ENCODE measurements at places on chromosomes 13 and 19.

GRCh38 chr13:84640691-84641090 lies 758.4 kb upstream of the SLITRK1 start:
- no peak for DNase-seq

GRCh38 chr19:48403606-48404005 lies 10.1 kb downstream of the GRIN2D start:
- no peak for DNase-seq

- no peak for DNase-seq
These were observed 48.8 kb downstream of the KCTD15 start for GRCh38 chr19:33845498-33845897.

- no peak for DNase-seq
These were observed 219.2 kb downstream of the ENOX1 start for GRCh38 chr13:43567608-43568007.

GRCh38 chr19:4638317-4638716 lies 999 bp upstream of the TNFAIP8L1 start:
- DNase-seq = no peak

DNA sequence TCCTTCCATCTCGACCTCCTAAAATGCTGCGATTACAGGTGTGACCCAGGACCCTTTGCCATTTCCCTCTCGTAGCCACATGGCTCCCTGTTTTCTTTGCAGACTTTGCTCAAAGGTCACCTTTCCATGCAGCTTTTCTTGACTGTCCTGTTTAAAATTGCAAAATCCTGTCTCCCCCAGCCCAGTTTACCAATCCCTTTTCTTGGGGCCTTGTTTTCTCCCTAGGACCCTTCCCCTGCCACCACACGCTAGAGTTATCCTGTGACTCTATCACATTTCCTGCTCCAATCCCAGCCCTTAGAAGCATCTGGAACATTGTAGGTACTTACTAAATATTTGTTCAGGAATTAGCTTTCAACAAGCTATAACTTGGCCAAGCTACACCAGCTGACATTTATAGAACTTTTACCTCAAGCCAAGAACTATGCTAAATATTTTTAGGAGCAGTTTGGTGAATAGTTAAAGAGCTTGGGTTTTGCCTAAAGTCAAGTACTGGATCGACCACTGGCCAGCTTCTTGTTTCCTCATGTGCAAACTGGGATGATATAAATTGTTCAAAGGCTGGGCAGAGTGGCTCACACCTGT lies 9.1 kb upstream of the SERTAD3 start:
- no peak for DNase-seq

- DNase-seq = no peak
These were observed 43.9 kb upstream of the PEG3 start for GRCh38 chr19:56884441-56884840.

DNA sequence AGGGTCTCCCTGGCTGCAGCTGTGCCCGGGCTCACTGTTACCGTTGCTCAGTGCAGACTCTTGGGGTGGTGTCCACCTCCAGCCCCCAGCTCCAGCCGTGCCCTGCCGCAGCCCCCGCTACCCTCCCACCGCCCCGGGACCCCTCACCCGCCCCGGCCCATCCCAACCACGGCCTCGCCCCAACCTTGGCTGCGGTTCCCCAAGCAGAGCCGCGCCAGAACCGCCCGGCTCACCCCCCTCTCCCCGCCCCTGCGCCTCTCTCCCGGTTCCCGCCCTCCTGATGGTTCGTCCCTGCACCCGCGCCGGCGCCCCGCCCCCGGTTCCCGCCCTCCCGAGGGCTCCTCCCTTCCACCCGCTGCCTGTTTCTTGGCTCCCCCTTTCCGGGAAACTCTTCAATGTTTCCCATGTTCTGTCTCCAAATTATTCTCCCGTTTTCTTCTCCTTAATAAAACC lies 40.3 kb downstream of the ANKRD10 start:
- no peak for DNase-seq

DNA sequence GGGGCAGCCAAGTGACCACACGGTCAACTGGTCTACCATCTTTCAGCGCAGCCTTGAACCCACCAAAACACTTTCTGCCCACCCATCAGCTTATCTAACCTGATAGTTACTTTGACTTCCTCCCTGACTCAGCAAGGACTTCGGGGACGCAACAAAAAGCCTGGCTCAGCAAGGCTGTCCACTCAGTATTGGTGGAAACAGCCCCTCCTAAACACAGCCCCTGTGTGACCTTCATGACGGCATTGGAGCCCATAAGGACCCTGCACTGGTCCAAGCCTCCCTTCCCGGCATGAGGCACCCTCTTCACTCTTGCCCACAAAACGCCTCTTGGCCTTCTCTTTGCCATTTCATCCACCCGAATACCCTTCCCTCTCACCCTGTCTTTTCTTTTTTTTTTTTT lies 39.1 kb downstream of the INSR start:
- DNase-seq = no peak

DNA sequence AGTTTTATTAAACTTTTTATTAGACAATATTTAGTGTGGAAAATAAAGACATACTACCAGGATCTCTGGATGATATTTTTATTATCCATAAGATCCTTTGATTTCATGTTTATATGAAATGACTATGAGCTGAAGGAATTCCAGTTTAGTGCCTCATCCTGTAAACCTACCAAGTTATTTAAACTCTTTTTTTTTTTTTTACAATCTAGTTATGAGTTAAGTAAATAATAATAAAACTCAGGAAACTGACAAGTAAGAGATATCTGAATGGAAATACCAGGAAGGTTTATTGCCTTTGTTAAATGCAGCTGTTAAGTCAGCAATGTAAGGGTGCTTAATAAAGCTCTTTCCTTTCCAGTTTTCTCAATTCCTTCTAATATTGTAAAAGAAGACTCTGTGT lies 53.9 kb downstream of the RXFP2 start:
- no peak for DNase-seq

DNA sequence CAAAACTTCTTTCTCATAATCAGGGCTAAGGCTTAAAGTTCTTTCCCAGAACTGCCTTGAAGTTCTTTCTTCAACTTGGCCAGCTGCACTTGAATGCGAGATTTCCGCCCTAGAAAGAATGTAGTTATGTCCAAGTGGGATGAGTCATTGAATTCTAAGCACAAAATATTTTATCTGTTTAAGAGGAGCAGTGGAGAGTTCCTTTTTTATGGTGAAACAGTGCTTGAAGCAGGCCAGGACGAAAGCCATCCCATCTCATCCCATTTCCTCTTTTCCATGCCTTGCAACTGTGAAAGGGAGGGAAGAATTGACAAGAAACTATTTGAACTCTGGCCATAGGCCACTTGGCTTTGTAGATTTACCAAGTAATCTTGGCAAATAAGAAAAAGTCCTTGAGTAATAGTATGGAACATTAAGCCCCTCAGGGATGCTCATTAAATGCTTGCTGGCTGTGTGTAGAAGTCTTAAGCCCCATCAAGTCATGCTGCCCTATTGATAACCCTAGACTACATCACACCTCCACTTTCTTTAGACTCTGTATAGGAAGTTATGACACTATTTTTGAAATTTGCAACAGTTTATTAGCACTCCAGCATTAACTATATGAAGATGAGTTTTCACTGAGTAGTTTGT lies 174.5 kb downstream of the KCTD12 start:
- DNase-seq = no peak

Measured in DMS 273 treated with DMSO at 0.1 percent for 48 hours (cell line).